ENCODE measurements at places on chromosomes 3 and 15.

GRCh38 chr3:133069556-133070286 is 31.5 kb downstream of the TMEM108 start:
- no peak for DNase-seq

GRCh38 chr3:89440386-89440785 is 333.0 kb downstream of the EPHA3 start:
- DNase-seq = no peak

GRCh38 chr3:180409170-180409569 is 192.8 kb upstream of the TTC14 start:
- no peak for DNase-seq

- DNase-seq = no peak
These were observed 33.0 kb downstream of the HES1 start for GRCh38 chr3:194168994-194169393.

DNA sequence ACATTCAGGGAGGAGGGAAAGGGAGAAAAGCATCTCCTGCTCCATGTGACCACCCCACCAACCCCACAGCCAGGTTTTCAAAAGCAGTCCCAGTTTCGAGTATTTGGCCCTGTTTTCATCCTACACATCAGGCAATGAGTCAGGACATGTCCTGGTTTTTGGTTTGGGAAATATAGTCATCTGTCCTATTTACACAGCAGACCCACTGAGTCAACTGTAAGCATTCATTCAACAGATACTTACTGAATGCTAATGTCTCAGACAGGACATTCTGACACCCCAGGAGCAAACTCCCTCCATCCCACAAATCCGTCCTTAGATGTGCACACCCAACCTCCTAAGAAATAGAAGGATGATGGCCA is 32.9 kb downstream of the IGDCC3 start:
- no peak for DNase-seq

DNA sequence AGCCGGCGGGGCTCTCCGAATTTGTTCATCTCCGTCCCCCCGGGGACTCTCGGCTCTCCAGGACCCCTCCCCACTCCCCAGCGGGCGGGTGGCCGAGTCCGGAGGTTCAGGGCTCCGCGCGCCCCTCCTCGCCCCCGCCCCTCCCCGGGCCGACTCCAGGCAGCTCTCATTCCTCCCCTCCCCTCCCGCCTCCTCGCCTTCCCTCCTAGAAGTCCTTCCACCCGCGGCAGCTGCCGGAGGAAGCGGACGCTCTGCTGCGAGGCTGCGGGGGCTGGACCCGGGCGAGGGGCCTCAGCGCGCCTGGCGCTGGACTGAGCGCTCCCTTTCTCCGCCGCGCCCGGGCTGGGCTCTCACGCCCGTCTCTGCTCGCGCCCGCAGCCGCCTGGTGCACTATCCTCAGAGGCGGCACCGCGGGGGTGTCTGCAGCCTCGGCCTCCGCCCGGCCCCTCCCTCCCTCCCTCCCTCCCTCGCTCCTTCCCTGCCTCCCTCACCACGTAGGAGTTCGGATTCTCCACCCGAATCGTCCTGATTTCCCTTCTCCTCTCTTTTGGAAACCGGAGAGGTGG is at the start of gene ROBO2:
TSS of gene ROBO2 (plus strand) at position 494 of the 566 bp plus-strand sequence. CDS start 687 bp downstream, outside the sequence.
- DNase-seq = no peak

- no peak for DNase-seq
These were observed 5.3 kb upstream of the CTNNB1 start for GRCh38 chr3:41193794-41194539.

GRCh38 chr3:104878395-104878794 is 488.3 kb upstream of the ALCAM start:
- no peak for DNase-seq

DNA sequence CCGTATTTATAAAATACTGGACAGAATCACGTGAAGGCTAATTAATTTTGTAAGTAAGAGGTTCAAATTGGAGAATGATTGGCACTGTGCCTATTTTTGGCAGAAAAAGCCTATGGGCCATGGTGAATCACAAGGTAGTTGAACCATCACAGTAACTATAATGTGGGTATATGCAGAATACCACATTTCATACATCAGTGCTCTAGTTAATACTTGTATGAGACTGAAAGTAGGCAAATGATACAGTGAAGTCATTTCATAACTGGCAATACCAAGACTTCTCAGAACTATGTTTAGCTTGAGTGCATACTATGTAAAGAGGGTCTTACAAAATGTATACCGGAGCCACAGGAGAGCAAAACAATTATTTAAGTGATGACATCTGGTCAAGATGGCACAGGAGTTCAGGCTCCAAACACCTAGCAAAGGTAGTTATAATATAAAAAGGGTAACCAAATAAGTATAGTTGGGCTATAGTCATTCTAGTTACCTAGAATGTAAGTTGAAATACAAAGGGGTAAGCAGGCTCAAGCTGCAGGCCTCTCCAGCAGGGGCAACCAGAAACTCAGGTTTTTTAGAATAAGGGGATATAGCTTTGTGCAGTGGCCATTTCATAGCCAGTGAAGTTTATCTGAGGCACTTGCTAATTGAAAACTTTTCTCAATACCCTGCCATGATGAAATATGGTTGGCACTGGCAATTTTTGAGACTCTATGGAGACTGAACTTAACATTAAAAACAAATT is 19.1 kb downstream of the GPR160 start:
- no peak for DNase-seq

GRCh38 chr3:108664266-108664665 is 74.7 kb downstream of the DZIP3 start:
- DNase-seq = no peak

- no peak for DNase-seq
These were observed 53.7 kb upstream of the HEG1 start for GRCh38 chr3:125109536-125109925.

DNA sequence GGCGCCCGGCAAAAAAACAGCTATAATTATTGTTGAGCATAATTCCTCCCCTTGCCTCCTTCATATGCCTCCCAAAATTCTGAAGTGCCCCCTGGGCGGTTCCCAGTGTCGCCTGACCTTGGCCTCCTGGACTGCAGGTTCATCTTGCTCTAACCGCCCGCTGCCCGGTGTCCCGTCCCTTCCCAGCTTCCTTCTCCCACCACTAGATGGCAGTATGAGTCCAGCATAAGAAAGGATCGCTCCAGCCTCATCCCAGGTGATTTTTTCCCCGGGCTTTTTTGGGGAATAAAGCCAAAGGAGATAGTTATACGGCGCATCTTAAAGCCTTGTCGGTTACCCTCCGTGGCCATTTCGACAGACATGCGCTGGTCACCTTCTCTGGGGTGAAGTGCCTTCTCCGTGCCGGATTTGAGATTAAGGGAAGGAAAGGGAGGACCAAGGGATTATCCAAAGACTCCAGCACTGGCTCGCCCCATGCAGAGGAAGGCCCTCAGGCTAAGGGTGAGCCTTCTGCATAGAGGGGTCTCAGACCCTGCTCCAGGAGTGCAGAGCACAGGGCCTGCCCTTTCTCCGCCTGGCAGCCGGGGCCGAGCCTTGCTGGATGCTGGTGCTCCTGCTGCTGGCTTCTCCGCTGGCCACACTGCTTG is 45.8 kb upstream of the TRA2B start:
- DNase-seq = peak; percentile 11

DNA sequence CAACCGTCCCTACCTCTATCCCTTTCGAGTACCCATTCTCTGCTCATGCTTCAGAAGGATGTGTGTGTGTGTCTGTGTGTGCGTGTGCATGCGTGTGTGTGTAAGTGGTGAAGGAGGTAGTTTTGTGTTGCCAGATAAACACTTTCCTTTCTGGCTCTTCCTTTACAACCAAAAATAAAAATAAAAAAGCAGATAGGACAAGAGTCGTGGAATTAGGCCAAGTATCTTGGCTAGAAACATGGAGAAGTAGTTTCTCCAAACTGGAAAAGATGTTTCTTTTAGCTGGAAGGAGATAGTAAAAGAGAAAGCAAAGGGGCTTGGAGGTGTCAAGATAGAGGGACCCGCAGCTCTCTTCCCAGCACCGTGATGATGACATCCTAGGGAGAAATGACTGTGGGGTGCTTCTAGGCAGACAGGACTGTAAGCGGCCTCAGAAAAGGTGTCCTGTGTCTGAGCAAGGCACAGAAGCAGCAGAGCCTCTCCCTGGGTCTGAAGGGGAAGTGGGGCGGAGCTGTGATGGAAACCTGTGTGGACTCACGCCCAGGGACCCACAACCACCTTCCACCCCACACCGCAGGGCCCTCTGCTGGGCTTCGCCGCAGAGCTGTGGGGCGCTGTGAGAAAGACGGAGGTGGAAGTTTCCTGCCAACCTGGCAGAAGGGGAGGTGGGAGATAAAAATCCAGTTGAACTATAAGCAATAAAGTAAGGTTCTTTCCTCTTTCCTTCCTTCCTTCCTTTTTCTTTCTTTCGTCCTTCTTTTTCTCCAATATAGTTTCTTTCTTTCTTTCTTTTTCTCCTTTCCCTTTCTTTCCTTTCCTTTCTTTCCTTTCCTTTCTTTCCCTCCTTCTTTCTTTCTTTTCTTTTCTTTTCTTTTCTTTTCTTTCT is 35.3 kb downstream of the MUC20 start:
- no peak for DNase-seq

- DNase-seq = no peak
These were observed 48.5 kb downstream of the USP13 start for GRCh38 chr3:179701176-179701827.

- peak; percentile 59 for DNase-seq
These were observed 20.4 kb downstream of the FAH start for GRCh38 chr15:80173022-80173759.

DNA sequence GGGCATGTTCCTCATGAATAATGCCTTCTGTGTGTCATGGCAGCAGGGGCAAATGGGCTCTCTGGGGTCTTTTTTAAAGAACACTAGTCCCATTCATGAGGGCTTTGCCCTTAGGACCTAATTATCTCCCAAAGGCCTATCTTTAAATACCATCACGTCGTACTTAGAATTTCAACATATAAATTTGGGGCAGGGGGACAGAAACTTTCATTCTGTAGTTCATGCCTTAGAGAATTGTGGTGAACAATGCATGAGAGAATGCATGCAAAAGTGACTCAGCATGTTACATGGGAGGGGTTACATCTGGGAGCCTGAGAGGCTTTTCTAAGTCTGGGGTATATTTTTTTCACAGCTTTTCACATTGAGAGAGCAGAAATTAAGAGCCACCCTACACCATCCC is 208.5 kb upstream of the ROPN1 start:
- no peak for DNase-seq

DNA sequence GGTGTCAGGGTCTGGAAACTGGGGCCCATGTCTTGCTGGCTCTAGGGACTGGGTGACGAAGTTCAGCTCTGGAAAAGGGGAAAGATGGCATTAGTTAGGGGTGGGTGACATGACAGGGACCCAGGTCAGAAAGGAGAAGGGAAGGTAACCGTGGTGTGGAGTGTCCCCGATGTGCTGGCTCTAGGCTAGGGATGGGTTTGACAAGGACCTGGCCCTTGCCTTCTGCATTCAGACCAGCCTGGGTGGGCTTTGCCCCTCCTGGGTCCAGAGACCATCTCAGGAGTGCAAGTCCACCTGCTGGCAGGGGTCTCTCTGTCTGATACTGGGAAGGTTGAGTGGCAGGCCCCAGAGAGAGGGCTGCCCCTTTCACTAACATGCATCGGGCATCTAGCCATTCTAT is 28.7 kb upstream of the ATP2B2 start:
- no peak for DNase-seq

DNA sequence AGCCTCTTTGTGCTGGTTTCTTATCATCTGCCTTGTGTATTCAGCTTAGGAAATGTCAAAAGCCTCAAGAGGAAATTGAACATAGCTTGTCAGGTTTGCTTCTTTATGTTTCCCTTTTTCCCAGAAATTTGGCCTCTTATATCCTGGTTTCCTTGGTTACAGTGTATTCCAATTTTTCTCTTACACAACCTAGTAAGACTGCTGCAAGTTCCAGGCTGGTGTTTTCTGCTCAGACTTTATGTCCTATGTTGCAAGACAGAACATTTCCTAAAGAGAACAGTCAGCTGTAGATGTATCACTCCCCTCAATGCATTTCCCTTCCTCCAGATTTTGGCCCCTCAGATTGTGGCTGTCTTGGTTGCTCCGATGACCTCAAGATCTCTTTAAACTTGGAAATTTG is 102.5 kb downstream of the SH3GL3 start:
- DNase-seq = no peak

DNA sequence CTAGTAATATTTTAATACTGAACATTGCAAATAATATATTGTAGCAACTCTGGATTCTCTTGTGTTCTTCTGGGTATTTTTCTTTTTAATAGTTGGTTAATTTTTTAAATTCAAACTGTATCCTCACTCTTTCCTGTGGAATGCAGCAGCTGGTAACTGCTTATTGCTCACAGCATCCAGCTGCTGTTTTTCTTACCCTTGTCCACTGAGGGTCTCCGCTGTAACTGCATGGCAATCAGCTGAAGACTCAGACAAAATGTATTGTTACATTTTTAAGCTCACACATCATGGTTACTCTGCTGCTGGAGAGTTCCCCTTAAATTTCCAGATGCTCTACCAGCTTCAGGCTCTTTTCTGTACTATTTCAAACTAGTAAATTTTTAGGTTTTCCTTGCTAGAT is 227.6 kb downstream of the MBNL1 start:
- DNase-seq = no peak

DNA sequence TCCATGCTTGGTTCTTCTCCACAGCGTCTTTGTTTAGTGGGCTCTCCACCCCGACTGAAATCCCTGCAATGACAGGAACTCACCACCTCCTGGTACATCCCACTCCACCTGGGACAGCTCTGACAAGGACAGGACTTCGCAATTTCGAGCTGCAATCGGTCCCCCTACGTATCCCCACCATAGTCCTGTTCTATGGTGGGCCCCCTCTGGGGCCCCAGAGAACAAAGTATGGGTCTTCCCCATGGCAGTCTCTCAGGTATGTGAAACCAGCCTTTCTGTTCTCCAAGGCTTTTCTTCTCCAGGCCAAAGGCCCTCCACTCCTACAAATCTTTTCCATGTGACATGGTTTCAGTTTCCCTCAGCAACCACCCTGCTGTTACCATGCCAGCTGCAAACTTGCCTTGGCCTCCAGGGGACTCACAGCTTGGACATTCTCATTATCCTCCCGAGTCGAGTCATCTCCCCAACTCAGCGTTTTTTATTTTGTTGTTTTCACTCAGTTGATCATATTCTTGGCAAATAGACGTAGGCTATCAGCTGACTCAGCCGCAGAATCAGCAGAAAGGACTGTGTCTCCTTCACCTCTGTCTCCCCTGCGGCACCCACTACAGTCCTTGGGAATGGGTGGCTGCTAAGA is 233.3 kb downstream of the OPA1 start:
- no peak for DNase-seq

DNA sequence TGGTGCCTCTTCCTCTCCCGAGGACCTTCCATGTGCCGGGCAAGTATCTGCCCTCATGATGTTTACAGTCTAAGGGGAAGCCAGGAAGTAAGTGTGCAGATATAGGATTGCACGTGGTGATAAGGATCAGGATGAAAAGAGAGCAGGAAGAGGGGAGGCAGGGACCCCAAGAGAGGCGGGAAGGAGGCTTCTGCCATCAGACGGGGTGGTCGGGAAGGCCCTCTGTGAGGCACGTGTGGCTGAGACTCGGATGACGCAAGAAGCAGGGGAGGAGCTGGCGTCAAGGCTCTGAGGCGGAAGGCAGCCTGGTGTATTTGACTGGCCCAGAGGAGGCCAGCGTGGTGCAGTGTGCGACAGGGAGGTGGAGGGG is 762 bp upstream of the IQSEC1 start:
- no peak for DNase-seq
